ENCODE measurements at places on chromosomes 16 and 17. TPM values are rescaled to one million over a fixed set of nuclear protein-coding genes. Genes with fewer than 3 reads are reported as not detected.

Gene NACA2
- not detected for total RNA-seq

Gene HSF4
- total RNA-seq: 11.3 TPM

Gene CSH2
- total RNA-seq: not detected

Gene TLCD3B
- 24.4 TPM for total RNA-seq

Gene INO80E
- 22.8 TPM for total RNA-seq

Gene CD7
- total RNA-seq: not detected

Gene ASB16
- not detected for total RNA-seq

Gene MYH13
- total RNA-seq: not detected

Gene CCL16
- not detected for total RNA-seq

Gene KRTAP17-1
- not detected for total RNA-seq

Gene OR4D2
- total RNA-seq: not detected

Gene TERB1
- total RNA-seq: not detected

Gene FBXO39
- total RNA-seq: not detected
